ENCODE measurements at places on chromosomes 7 and 10.

GRCh38 chr10:7133278-7133677, 277.6 kb downstream of the SFMBT2 start:
- DNase-seq = no peak

DNA sequence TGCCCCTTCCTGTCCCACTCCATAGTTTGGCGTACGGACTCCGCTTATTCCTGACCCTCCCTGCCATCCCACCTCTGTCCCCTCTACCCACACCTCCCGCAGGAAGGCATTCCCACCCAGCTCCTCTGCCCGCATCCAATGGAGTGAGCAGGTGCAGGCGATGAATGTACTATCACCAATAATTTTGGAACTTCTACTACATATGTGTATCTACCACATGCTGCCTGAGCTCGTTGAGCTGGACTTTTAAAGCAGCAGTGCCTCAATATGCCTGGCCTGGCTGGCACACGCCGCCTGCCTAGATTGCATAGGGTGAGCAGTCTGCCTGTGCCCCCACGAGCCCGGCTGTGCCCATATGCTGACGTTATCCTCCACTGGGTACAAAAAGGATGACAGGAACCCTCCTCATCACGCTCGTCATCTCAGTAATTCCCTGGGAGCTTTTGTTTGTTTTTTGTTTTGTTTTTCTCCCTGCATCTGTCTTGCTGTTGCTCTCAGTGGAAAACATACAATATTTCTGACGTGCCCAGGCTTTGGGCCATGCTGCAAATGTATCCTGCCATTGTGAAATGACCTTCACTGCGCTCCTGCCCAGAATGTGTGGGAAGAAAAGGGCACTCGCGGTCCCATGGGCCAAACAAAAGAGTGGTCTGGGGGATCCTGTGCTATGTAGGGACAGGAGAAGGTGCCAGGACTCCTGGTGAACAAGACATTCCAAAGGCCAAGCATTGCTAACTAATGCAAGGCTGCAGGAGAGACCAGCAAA, 302.8 kb downstream of the PTPRN2 start:
- no peak for DNase-seq

DNA sequence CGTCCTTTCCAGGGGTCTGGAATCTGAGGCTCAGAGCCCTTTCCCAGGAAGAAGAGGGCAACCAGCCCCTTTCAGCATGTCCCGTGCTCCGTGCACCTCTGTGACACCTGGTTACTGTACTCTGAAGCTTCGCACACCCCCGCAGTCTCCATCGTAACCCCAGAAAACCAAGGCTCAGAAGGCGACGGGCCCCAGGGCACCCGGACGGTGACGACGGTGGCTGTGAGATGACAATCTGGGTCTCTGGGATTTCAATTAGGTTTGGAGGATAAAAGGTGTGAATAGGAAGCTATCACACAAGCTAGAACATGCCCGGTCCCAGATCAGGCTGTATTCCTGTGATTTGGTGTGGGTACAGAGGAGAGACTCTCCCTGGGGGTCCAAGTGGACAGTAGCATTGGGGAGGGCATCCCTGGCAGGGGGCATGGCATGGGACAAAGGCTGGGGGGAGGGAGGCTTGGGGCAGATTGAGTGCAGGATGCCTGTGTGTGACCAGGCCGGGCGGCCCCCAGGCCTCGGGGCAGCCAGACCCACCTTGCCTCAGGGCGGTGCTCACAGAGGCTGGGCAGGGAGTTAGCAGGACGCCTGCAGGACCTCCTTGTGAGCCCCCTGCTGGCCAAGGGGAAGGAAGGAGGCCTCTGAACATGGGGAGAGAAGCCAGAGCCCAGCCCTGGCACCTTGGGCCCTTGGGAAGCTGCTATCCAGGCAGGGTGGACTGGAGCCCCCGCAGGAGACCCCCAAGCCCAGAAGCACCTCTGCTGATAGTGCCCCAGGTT, 23.4 kb upstream of the PSMG3 start:
- DNase-seq = peak; percentile 44

DNA sequence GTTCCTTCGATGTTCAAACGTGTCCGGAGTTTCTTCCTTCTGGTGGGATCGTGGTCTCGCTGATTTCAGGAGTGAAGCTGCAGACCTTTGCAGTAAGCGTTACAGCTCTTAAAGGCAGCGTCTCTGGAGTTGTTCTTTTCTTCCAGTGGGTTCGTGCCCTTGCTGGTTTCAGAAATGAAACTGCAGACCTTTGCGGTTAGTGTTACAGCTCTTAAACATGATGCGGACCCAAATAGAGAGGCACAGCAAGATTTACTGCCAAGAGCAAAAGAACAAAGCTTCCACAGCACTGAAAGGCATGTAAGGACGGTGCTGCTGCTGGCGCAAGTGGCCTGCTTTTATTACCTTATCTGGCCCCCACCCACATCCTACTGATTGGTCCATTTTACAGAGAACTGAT, 931.4 kb downstream of the IPMK start:
- no peak for DNase-seq

- DNase-seq = no peak
Measured at GRCh38 chr10:120555842-120556532, 99.0 kb downstream of the PLPP4 start.

- no peak for DNase-seq
Measured at GRCh38 chr7:150329331-150330120, 6.2 kb upstream of the ACTR3C start.

DNA sequence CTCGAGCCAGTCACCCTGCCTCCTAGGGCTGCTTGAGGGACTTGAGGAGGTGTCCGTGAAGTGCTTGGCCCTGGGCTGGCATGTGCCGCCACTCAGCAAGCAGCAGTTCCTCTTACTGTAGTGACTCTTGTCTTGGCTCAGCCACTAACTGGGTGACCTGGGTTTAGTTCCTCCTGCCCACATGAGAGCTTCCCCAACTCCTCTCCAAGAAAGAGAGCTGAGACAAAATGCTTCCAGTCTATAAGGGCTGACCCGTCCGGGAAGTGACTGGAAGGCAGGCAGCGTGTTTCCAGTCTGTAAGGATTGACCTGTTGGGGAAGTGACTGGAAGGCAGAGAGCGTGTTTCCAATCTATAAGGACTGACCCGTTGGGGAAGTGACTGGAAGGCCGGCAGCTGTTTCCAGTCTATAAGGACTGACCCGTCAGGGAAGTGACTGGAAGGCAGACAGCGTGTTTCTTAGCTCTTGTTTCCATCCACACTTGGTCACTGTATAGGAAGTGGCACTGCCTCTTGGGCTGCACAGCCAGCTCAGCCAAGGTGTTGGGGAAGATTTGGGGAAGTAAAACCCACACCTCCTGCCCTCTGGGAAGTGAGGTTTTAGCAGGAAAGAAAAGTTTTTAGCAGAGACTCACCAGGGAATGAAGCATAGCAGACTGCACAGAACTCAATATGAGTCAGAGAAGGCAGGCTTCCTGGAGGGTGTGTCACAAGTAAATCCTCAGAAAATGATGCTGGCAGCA, 53.3 kb upstream of the PPIF start:
- DNase-seq = no peak

DNA sequence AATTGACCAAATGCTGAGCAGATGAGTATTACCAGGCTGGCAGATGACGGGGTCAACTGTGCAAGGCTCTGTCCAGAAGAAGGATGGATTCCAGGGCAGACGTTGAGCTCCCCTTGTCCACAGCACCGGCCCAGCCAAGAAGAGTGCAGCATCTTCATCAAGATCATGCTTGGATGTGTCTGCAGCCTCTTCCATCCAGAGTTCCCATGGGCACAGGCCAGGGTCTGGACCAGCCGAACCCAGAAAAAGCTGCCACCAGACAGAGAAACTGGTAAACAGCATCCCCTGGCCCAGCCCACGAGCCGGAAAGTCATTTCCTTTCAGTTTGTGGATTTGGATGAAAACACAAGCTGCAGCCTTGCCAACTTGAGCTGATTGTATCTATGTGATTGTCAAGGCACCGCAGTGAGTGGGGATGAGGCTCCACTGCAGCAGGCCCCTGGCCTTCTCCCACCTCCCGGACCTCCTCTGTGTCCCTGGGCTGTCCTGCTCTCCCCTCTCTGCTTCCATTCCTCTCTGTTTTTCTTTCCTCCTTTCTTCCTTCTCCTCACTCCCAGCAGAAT, 321.8 kb downstream of the TCERG1L start:
- DNase-seq = no peak

- no peak for DNase-seq
Measured at GRCh38 chr10:10605551-10606081, 412.1 kb upstream of the CELF2 start.

DNA sequence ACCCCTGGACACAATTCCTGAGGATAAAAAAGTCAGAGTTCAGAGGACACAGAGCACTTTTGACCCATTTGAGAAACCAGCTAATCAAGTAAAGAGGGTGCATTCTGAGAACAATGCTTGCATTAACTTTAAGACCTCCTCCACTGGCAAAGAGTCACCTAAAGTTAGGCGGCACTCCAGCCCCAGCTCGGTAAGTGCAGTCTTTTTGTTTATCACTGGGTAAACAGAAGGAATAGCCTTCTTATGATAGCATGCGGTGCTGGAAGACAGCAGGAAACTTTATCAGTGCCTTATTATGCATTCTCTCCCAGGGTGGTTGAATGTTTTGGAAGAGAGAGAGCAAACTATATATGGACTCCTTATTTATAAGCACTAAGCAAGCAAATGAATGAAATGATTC, 130.5 kb downstream of the CDK14 start:
- no peak for DNase-seq

GRCh38 chr10:130160775-130161174, 24.6 kb downstream of the GLRX3 start:
- DNase-seq = no peak

GRCh38 chr7:116776610-116777289, 85.6 kb upstream of the CAPZA2 start:
- DNase-seq = no peak

GRCh38 chr7:140696680-140697446, at the start of gene NDUFB2:
Gene NDUFB2 (plus strand): TSS chr7:140696708. CDS start chr7:140696745, 37 bp downstream.
- peak; percentile 78 for DNase-seq

GRCh38 chr7:150858236-150859197, 6.2 kb downstream of the AOC1 start:
- no peak for DNase-seq

DNA sequence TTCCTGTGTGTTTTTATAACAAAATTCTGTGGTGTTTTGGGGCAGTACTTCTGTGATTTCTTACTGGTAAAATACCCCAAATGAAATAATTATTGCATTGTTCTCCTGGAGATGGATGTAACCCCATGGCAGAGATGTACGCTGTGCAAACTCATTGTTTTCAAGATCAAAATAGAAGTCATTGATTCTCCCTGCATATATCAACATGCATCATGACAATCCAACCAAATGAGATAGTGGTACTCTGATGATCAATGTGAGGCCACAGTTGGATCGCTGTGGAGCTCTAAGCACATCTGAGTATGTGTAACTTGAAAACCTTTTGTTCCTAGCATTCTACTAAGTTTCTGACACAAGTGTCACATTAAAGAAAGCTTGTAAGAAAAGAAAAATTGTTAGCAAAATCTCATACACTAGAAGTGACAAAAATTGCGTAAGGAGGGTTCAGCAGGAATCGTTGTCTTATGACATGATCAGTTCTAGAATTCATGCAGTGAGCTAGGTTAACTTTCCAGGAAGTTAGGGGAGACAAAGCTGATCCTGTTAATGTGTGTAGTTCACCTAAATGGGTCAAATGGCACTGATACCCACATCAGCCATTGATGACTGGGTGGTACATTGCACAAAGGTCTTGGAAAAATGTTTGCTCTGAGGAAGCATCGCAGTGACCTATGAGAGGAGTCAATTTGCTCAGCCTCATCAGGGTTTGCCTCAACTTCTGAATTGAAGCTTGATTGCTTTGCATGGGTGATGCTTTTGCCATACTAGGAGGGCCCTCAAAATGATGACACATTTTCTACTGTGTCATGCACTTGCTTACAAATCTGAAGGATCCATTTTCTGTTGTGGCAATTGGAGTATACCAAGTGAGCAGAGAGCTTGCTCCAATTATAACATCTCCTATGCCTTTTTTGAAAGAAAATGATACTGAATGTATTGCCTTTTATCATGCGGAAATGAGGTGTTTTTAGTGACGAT, 145.1 kb downstream of the PLXDC2 start:
- no peak for DNase-seq

- DNase-seq = no peak
Measured at GRCh38 chr7:120716307-120716706, 141.6 kb downstream of the TSPAN12 start.

DNA sequence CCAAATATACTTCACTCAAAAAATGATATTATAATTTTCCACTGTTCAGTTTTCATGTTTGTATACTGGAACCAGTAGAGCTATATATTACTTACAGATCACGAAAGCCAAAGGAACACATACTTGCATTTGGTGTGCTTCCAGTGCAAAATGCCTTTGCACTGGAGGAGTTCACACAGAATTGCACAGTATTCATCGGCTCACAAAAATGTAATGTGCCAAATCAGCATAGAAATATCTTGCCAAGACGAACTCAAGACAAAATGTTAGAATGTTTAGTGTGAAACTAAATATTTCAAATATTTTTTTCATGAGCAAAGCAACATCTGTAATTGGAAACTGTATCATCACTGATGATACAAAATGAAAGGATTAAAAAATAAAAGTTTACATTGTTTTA, 646.2 kb upstream of the SEMA3D start:
- no peak for DNase-seq

GRCh38 chr7:81190997-81191768, 272.3 kb upstream of the SEMA3C start:
- DNase-seq = no peak

GRCh38 chr7:1883031-1883761, 213.1 kb downstream of the ELFN1 start:
- DNase-seq = no peak

GRCh38 chr7:50266635-50267386, 37.7 kb upstream of the IKZF1 start:
- peak; percentile 88 for DNase-seq

GRCh38 chr10:47030191-47030703, 119.0 kb downstream of the PTPN20 start:
- no peak for DNase-seq

GRCh38 chr10:63273577-63273976, 140.4 kb downstream of the NRBF2 start:
- DNase-seq = no peak

GRCh38 chr7:57437581-57437980, 12.4 kb upstream of the ZNF716 start:
- no peak for DNase-seq

DNA sequence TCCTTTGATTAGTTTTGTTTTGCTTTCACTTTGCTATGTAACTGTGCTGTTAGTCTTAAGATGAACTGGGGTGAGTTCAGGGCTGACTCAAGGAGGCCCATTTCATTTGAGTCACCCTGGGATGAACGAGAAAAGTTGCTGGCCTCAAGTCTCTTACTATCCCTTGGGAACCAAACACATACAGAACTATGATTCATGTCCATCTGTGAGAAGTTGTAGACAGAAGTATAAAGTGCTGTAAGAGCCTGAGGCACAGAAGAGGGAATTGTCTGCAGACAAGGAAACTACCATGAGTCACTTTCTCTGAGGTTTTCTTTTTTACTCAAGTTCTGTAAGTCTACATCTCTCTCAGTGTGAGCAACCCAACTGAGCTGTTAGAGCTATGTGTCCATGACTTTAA, 179.8 kb upstream of the CSTF2T start:
- no peak for DNase-seq

GRCh38 chr7:31894308-31894707, 175.9 kb downstream of the PDE1C start:
- DNase-seq = no peak
